ENCODE measurements at places on chromosomes 12 and 14.

DNA sequence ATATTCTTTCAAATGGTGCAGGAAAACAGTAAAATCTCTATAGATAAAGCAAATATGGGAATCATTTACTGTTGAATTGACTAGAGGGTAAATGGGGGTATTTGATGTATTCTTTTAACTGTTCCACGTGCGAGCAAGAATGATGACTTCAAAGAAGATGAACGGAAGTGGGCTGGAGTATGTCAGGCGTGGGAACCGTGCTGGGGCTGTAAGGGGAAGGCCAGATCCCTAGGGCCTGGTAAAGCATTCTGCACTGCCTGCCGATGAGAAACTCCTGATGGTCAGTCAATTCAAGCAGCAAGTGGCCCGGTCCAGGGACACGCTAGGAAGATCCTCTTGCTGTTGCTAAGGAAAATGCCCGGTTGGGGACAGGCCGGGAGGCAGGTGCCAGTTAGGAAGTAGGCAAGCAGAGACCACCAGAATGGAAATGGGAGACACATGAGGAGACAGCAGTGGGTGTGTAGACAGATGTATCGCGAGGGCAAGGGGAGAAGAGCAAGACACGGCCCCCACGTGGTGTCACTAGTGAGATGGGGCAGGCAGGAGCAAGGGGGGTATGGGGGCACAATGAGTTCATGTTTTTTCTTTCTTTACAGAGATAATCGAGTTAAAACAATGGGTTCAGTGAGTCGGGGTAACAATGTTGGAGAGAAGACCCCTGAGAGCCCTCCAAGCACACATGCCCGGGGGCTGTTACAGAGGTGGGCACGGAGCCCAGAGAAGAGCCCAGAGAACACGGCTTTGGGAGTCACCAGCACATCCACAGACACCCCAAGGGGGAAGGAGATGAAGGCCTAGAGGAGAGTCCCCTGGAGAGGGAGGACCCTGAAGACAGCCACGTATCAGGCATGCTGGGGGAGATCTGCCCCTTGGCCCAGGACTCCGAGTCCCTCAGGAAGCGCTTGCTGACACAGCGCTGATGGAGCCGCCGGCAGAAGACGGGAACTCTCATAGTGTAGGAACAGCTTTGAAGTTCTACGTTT, 37.2 kb downstream of the FBXO21 start:
- DNase-seq = no peak

DNA sequence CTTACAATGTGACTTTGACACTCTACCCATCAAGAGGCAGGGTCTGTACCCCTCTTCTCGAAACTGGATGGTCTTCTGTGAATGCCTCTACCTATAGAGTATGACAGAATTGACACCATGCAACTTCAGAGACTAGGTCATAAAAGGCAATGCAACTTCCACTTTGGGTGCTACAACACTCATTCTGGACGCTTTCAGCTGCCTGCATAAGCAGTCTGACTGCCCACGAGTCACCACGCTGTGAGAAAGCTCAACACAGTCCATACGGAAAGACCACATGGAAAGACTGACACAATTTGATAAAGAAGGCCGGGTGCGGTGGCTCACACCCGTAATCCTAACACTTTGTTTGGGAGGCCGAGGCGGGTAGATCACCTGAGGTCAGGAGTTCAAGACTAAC, 14.9 kb downstream of the SLC7A7 start:
- no peak for DNase-seq

GRCh38 chr14:82587226-82587625, 1053.6 kb upstream of the SEL1L start:
- DNase-seq = no peak

DNA sequence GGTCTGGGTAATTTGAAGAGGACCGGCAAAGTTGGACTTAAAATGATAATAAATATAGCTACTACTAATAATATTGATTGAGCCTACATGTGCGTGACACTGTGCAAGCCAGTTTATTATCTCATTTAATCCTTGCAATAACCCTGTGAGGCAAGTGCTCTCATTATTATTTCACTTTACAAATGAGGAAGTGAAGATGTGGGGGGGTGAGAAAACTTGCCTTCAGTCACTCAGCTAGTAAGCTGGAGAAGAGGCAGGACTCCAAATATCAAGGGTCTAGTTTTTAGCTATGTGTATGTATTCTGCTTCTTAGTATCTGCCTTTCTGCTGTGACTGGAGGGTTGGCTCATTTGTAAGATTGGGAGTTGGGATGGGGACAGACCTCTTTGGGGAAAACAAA, 39.2 kb downstream of the NPAS3 start:
- no peak for DNase-seq

DNA sequence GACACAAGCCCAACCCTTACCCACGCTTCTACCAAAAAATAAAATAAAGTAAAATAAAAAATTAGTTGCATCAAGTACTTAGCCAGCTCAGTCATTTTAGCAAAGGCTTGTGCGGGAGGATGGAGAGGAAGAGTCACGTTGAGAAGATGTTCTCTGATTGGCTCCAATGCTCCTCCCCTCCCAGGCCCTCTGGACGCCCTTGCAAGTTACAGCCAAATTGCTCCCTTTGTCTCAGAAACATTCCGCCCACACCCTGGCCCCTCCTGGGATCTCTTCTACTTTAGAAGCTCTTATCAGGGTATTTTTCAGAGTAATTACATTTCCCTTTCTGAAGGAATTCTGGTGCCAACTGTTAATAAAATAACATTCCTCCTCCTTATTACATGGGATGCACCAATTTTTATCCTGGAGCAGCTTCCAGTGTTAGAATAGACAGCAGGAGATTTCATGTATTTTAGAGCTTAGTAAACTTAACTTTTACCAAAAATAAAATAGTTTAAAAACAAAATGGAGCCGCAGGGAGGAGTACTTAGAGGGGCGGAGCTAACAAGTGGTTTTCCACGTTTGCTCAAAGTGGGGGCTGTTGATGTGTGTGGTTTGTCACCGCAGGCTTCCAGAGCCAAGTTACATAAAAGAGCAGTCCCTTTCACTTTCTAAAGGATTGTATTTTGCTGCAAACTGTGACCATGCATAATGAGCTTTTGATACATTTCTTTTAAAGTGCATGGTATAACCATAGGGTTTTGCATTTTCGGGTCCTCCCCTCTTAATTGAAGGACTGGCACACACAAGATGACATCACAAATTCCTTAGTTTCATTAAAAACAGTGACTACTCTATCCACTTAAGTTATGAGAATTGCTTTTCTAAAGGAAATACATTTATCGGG, 71.7 kb upstream of the RAP1B start:
- DNase-seq = no peak
